Subcutaneous preadipocyte (primary cell): ENCODE measurements at places on chromosomes 7 and 10. TPM values are rescaled to one million over a fixed set of nuclear protein-coding genes. Genes with fewer than 3 reads are reported as not detected.

Gene CLIP2
- total RNA-seq: 42.6 and 52.8 TPM in 2 replicates

Gene ERVW-1
- total RNA-seq: not detected in 2 replicates

Gene C10orf105
- under 0.01 and 0.20 TPM in 2 replicates for total RNA-seq

Gene ZNF853
- under 0.01 TPM in 1 of 2 replicates, not detected in the other for total RNA-seq

Gene HACD1
- total RNA-seq: 18.0 and 23.5 TPM in 2 replicates

Gene ASIC3
- total RNA-seq: 0.20 and 0.37 TPM in 2 replicates

Gene SPDYE5
- total RNA-seq: not detected in 2 replicates

Gene AKR1C8
- not detected in 2 replicates for total RNA-seq

Gene STEAP1B
- total RNA-seq: 22.8 and 52.0 TPM in 2 replicates

Gene INTS15
- 9.6 and 19.4 TPM in 2 replicates for total RNA-seq

Gene TMEM130
- total RNA-seq: not detected in 2 replicates

Gene GJC3
- total RNA-seq: 0.20 TPM in 1 of 2 replicates, not detected in the other

Gene CLCN1
- not detected in 2 replicates for total RNA-seq

Gene FAM131B
- 1.6 and 2.6 TPM in 2 replicates for total RNA-seq

Gene CDHR3
- 12.5 and 23.5 TPM in 2 replicates for total RNA-seq

Gene IQUB
- 0.20 and 0.37 TPM in 2 replicates for total RNA-seq

Gene ELOVL3
- 1.1 TPM in 1 of 2 replicates, not detected in the other for total RNA-seq

Gene CHRM2
- under 0.01 TPM in 1 of 2 replicates, not detected in the other for total RNA-seq

Gene NME8
- total RNA-seq: not detected in 2 replicates

Gene ANXA8L1
- not detected in 2 replicates for total RNA-seq

Gene TMEM72
- not detected in 2 replicates for total RNA-seq

Gene TAS2R4
- 1.4 and 1.5 TPM in 2 replicates for total RNA-seq
